ENCODE measurements at places on chromosomes 7 and 10. TPM values are rescaled to one million over a fixed set of nuclear protein-coding genes. Genes with fewer than 3 reads are reported as not detected.

Gene MALRD1
- total RNA-seq = not detected

Gene LEP
- total RNA-seq = not detected

Gene AQP1
- total RNA-seq = not detected

DNA sequence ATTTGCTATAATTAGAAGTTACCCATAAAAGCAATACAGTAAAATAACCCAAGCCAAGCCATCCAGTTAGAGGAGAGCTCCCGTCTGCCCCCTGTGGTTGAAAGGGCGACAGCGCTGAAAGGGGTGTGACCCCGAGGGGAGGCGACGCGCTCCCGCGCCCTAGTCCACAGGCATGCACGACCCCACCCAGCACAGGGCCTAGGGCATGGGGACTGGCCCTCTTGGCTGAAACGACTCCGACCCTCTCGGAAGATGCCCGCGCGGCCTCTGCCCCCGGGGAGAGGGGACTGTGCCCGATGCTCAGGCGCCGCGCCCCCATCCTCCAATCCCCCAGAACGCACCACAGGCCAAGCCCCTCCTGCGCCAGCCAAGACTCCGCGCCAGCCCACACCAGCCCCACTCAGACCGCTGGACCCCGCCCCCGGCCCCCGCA is 64.0 kb downstream of the CSGALNACT2 start:
- DNase-seq = no peak

GRCh38 chr7:135251496-135252391 is 18.1 kb downstream of the STRA8 start:
- no peak for DNase-seq

GRCh38 chr7:28625432-28625831 is 213.1 kb downstream of the CREB5 start:
- no peak for DNase-seq

- no peak for DNase-seq
Observed at GRCh38 chr10:97411406-97411805, 10.3 kb upstream of the RRP12 start.

DNA sequence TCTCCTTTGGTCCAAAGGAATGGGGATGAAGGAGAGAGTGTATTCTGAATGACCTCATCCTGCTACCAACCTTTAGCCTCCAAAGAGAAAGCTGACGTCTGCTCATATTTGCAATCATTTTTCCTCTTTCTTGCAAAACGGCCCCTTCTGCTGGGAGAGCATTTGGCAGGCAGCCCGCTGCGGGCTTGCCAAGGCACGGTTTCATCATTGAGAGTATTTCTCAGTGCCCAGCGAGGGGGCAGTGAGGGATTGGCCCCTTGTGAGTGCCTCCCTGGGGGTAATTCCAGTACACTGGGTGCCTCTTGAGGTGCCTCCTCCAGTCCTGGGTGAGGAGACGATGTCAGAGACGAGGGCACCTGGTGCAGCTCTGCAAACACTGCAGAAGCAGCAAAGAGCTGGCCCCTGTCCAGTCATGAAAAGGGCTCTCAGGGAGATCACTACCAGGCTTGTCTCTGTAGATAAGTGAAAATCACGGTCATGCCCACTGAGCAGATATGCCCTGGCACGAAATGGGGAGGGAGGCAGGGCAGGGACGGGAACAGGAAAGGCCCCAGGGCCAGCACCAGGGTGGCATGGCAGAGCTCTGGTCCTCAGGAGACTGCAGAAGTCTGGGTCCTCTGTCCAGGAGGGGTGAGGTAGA is 48.7 kb upstream of the SHH start:
- no peak for DNase-seq

GRCh38 chr7:23893942-23894891 is 184.2 kb downstream of the STK31 start:
- no peak for DNase-seq

- DNase-seq = no peak
Observed at GRCh38 chr10:89870936-89871335, 169.5 kb downstream of the KIF20B start.

DNA sequence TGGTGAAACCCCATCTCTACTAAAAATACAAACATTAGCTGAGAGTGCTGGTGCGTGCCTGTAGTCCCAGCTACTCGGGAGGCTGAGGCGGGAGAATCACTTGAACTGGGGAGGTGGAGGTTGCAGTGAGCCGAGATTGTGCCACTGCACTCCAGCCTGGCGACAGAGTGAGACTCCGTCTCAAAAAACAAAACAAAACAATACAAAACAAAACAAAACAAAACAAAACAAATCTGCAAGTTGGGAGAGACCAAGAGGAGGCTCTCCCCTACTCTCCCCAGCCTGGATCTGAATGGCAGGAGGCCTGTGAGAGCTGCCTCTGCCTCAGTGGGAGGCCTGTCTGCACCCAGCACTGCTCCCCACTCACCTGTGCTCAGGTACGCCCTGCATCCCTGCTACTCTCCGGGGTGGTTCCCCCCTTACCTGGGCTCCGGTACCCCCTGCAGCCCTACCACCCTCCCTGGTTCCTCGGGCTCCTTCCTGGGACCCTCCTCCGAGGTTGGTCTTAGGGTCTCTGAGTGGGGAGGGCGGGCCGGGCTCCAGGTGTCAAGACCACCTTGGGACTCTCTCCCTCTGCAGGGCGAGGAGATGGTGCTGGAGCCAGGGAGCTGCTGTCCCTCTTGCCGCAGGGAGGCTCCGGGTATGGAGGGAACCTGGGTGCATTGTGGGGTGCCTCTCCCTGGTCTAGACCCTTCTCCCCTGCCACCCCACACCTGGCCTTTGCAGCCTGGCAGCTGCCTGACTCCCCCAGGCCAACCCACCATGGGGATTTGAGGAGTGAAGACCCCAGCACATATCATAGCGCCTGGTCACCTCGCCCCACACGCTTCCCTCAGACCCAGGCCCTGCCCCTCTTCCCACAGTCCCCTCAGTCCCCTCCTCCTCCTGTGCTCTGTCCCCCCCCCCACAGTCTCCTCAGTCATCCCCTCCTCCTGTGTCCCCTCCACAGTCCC is 9.5 kb upstream of the ZNF862 start:
- DNase-seq = no peak

DNA sequence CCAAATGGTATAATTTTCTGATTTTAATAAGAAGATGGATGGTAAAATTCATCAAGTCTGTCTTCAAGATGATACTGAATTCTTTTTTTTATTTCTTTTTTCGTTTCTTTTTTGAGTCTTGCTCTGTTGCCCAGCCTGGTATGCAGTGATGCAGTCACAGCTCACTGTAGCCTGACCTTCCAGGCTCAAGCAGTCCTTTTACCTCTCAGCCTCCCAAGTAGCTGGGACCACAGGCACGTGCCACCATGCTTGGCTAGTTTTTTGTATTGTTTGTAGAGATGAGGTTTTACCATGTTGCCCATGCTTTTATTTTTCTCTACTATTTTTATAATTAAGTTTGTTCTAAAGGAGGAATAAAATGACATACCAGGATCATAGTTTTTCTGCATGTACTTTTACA is 52.1 kb upstream of the HELLS start:
- DNase-seq = no peak

DNA sequence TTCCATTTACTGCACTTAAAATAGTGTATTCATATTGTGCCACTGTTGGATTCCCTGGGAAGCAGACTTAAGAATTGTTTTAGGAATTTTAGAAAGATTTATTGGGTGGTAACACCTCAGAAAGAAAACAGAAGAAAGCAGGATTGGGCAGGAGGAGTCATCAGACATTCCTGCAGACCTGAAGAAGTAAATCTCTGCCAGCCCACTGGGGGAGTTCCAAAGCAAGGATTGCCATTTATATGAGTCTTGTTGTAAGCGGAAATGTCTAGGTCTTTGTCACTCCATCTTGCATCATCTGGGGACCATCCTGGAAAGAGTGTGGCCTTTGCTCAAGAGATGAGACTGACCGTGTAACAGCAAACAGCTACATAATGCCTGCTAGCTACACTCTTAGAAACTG is 947.6 kb upstream of the POT1 start:
- DNase-seq = no peak

DNA sequence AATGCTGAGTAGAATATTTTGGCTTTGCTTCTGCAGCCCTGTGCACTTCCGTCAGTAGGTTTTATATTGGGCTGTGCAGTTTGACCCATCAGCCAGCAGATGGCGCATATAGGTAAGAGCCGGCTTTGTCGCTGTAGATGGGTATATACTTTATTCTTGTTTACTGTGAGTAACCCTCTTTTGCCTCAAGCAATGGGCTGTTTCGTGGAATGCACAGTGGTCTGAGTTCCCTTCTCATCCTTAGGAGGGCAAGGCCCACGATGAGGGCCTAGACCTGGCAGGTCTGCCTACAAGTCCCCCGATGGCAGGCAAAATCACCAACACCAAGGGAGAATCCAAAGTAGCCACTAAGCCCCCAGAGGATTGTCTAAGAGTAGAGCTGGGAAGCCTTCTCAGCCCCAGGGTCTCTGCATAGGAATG is 1002.9 kb upstream of the KCND2 start:
- DNase-seq = no peak

DNA sequence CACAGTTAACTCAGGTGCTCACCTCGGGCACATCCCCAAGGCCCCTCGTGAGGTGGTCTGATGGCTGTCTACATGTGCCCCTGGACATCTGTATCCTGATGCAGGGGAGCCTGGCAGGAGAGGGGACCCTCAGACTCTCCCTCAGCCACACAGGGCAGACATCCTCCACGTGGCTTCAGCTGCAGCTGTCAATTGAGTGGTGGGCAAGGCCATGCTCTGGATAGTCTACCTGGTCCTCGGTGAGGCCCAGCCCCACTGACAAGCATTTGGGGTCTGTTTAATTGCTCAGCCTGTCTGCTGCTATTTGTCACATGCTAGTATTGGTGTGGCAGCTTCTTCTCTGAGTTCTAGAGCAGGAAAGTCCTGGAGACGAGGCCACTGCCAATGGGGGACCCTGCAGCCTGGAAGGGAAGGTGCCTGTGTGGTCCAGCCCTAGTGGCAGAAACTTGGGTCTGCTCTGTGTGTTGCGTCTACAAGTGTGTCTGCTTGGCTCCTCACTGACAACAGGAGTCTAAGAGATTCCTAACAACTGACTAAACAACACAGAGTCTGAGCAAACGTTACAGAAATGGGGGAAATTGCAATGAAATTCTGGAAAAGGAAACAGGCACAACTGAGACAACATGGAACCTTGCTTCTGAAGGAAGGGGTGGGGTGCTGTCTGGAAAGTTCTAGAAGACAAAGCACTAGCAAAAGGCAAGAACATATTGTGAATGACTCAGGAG is 59.3 kb upstream of the IGFBP3 start:
- peak; percentile 57 for DNase-seq

DNA sequence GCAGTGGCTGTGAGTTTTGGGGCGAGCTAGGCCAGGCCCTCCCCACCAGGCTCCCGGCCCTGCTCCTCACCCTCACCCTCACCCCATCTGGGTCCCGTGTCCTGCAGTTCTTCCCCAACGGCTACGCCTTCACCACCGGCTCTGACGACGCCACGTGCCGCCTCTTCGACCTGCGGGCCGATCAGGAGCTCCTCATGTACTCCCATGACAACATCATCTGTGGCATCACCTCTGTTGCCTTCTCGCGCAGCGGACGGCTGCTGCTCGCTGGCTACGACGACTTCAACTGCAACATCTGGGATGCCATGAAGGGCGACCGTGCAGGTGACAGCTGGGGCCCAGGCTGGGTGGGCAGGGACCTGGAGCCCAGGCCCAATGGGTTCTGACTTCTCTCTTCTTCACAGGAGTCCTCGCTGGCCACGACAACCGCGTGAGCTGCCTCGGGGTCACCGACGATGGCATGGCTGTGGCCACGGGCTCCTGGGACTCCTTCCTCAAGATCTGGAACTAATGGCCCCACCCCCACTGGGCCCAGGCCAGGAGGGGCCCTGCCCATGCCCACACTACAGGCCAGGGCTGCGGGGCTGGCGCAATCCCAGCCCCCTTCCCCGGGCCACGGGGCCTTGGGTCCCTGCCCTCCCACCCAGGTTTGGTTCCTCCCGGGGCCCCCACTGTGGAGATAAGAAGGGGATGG is 4.9 kb downstream of the GNB2 start:
- peak; percentile 46 for DNase-seq

Data from SJSA1 (cell line).